ENCODE measurements at places on chromosomes 4 and X. TPM values are rescaled to one million over a fixed set of nuclear protein-coding genes. Genes with fewer than 3 reads are reported as not detected.

GRCh38 chrX:92247076-92247475 is 467.9 kb downstream of the PCDH11X start:
- no peaks in the 10 kb centered on the region for H3K4me1 ChIP-seq
- H3K27ac ChIP-seq: no peak overlapping the region
- no peak for DNase-seq
- H3K27me3 ChIP-seq: no peaks in the 10 kb centered on the region
- H3K4me3 ChIP-seq: no peak overlapping the region
- no peaks in the 10 kb centered on the region for H3K36me3 ChIP-seq

GRCh38 chr4:141654098-141654497 is 17.7 kb downstream of the IL15 start:
- no peaks in the 10 kb centered on the region for H3K36me3 ChIP-seq
- H3K4me3 ChIP-seq: no peak overlapping the region
- H3K27ac ChIP-seq: no peak overlapping the region
- H3K27me3 ChIP-seq: no peaks in the 10 kb centered on the region
- no peak for DNase-seq
- H3K4me1 ChIP-seq: no peaks in the 10 kb centered on the region

DNA sequence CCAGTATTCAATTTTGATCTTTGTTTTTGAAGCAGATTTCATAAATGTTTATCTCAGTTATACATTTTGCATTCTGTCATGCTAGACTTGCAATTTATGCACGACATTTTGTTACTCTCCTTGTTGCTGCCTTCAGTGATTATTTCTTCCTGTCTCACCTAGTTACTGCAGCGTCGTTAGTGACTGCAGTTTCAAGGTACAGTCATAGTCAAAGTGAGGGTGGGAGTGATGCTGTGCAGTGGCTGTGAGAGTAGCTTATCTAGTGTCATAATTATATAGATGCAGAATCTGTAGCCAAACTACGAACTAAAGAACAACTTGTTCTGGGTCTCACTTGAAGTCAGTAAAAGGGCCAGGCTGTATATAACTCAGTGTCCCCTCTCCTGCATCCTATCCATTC is 69.8 kb downstream of the GPR101 start:
- peaks cover 6% of the 10 kb centered on the region for H3K27me3 ChIP-seq
- H3K27ac ChIP-seq: no peak overlapping the region
- peak overlapping the region; percentile 35 for H3K4me3 ChIP-seq

The MAGEB17 gene
- total RNA-seq: not detected

DNA sequence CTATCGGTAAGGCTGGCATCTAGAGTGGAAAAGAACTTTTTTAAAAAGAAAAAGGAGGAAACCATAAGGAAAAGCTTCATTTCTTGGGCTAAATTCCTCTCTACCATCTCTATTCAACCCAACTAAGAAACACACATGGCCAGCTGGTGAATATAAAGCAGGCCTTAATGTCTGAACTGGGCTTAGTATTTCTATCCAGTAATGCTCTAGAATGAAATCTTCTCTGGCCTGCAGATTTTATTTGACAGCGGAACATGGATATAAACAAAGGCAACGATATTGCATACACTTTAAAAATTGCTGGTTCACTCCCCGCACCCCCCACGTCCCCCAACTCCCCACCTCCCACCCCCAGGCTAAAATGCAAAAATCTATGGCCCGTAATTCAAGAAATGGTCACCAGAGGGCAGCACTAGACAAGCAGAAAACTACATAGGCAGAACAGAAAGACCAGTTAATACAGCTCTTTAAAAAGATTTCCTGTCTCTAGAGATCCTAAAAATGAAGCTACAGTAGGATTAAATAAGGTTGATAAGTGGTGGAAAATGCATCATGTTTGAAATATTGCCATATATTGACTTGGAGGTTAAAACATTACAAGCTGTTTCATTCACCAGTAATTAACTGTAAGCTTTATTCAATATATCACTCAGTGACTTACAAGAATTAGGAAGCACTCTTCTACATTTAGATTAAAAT is 155.2 kb upstream of the GALNT7 start:
- H3K27me3 ChIP-seq: no peaks in the 10 kb centered on the region
- no peak overlapping the region for H3K4me3 ChIP-seq
- H3K4me1 ChIP-seq: peaks cover 9% of the 10 kb centered on the region
- peak; percentile 42 for DNase-seq

The SORCS2 gene
- 0.05 TPM for total RNA-seq

- H3K4me3 ChIP-seq: no peak overlapping the region
- no peaks in the 10 kb centered on the region for H3K27me3 ChIP-seq
Measured at GRCh38 chr4:15526924-15527592, 57.4 kb downstream of the CC2D2A start.

DNA sequence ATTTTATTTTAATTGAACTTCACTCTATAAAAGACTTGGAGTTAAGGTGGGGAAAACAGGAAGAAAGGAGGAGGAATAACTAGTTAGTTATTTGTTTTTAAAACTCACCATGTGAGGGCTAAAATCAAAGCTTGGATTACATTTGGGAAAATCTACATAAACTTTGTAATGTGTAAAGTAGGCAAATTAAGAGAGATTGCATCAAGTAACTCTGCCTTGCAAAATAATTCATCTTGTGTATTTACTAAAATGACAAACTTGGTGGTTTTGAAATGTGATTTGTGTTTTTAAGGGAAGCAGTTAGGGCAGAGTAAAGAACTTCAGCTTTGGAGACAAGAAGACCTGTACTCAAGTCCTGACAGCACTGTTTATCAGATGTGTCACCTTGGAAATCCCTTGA is 43.3 kb upstream of the RASSF6 start:
- no peaks in the 10 kb centered on the region for H3K36me3 ChIP-seq
- H3K27ac ChIP-seq: no peak overlapping the region
- H3K4me1 ChIP-seq: peaks cover 10% of the 10 kb centered on the region
- H3K27me3 ChIP-seq: peaks cover 21% of the 10 kb centered on the region
- DNase-seq: no peak

DNA sequence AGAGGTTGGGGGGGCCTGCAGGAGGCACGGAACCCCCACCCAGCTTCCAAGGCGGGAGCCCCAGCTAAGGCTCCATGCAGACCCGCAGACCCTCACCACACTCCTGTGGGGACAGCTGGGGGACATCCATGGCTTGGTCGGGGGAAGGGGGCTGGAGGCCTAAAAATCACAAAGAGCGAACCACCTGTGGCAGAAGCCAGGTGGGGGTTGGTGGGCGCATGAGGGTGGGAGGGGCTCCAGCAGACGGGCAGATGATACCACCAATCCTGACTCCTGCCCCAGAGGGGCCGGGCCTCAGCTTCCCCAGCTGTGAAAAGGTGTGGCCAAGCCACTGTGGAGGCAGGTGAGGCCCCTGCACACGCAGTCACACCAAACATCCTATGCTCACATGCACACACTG is 111.6 kb downstream of the FAM53A start:
- no peaks in the 10 kb centered on the region for H3K4me1 ChIP-seq
- no peaks in the 10 kb centered on the region for H3K36me3 ChIP-seq

GRCh38 chr4:40065010-40065409 is 8.4 kb downstream of the N4BP2 start:
- peak overlapping the region; percentile 18 for H3K4me3 ChIP-seq
- no peaks in the 10 kb centered on the region for H3K27me3 ChIP-seq
- no peak overlapping the region for H3K27ac ChIP-seq
- peaks cover 18% of the 10 kb centered on the region for H3K36me3 ChIP-seq
- DNase-seq: no peak

DNA sequence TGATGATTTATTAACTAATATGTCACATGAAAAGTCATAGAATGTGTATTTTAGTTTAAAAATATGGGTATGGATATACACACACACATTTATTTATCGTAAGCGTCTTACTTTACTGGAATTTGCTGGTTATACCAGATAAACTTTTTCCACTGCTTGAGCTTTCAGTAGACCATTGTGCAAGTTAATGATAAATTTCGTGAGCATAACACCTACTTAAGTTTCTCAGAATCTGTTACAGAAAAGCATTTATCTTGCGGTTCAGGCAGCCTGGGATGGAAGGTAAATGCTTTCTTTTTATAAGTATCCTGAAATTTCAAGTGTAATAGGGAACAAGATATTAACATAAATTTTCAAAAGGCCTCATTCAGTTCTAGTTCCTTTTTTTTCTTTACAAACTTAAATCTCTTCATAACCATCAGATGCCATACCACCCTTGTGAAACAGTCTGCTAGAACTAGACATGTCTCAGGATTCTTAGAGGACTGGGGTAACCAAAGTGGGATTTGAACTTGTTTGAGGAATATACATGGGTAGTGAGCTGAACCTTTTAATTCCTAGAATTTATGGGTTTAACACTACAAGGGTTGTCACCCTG is 27.7 kb downstream of the ATP7A start:
- H3K27ac ChIP-seq: no peak overlapping the region
- H3K36me3 ChIP-seq: no peaks in the 10 kb centered on the region
- no peak overlapping the region for H3K4me3 ChIP-seq
- no peaks in the 10 kb centered on the region for H3K27me3 ChIP-seq

The TEX13D gene
- not detected for total RNA-seq

The MAGEA12 gene
- total RNA-seq: not detected

DNA sequence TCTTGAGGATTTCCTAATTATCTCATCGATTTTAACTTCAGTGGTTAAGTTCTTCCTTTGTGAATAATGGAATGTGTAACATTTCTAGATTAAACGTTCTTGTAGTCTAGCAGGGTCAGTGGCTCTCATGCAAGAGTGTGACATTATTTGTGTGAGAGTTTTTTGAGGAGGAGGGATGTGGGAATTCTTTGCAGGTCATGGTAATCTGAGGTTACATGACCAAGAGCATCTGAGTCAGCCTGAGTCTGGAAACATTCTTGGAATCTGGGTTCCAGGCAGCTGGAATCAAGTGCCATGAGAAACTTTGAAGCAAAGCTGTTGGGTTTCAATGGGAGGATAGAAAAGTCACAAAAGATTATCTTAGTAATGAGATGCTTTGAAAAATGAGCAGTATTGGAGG is 49.5 kb downstream of the GK start:
- H3K4me3 ChIP-seq: no peak overlapping the region
- peak overlapping the region; percentile 67 for H3K27ac ChIP-seq
- H3K4me1 ChIP-seq: no peaks in the 10 kb centered on the region
- H3K27me3 ChIP-seq: no peaks in the 10 kb centered on the region
- no peak for DNase-seq
- H3K36me3 ChIP-seq: peaks cover 9% of the 10 kb centered on the region
